ENCODE measurements at places on chromosomes 5 and 9.

DNA sequence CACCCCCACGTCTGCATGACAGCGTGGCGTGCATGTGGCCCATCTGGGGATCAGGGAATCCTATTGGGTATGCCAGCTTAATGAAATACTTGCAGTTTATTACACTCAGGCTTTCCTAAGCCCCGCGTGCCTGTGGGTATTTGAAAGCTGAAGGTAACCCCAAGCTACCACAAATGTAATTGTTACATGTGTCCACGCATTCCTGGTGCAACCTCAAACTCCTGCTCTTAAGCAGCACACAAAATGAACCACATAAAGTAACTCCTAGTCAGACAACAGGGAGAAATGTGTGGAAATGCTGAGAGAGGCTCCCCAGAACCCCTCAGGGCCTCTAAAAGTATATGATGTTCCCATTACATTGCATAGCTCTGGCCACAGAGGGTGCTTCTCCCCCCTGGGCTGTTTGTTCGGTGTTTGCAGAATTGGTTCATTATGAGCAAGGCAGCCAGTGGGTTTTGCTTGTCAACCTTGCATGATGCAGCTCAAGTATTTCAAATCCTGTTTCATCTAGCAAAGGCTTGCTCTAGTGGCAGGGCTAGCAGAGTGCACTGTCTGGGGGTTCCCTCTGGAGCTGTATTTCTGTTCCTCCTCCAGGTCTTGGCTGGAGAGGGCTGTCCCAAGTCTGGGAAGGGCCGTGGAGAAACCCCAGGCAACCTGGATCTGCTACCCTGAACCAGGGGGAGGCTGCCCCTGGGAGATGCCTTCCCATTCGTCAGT, 1.8 kb upstream of the DCANP1 start:
- DNase-seq: no peak

DNA sequence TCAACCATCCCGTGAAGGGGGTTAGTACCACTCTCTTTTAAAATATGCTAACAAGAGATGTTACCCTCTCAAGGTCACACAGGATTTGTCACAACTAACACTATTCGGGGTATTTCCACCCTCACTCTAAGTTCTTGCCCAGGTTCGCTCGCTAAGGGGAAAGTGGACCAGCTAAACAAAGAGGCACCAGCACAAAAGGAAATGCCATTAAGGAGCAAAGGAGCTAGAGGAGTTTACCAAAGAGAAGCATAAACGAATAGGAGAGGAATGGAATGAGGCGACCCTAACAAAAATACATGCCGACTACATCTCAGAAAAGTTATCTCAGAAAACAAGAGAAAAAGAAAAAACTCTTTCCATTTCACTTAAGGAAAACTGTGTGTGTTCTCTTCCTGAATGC, 170.9 kb downstream of the DCP2 start:
- no peak for DNase-seq

- no peak for DNase-seq
These were observed 46.5 kb downstream of the MAPKAP1 start for GRCh38 chr9:125660557-125660956.

DNA sequence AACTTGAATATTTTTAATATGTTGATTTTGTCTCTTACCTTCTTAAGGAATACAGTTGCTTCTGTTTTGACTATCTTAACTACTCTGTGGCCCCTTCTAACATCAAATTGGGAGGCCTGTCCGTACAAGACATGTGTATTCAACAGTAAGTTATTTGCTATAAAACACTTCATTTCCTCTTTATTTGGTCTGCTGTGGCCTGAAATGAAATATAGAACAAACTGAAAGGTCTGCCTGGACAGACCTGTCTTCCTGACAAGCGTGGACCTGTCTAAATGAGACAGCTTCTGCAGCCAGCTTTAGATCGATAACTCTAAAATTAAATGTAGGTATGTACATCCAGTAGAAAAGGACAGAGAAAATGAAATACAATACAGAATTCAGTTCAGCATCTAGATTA, 2.2 kb upstream of the LPAR1 start:
- DNase-seq: no peak

- DNase-seq: no peak
These were observed 130.9 kb downstream of the HTR1A start for GRCh38 chr5:63831381-63831780.

- no peak for DNase-seq
These were observed 3.4 kb downstream of the NTMT1 start for GRCh38 chr9:129629251-129629820.

- DNase-seq: peak; percentile 45
These were observed 33.5 kb upstream of the EBF1 start for GRCh38 chr5:159133041-159133741.

- no peak for DNase-seq
These were observed 32.0 kb downstream of the SPIN1 start for GRCh38 chr9:88420227-88420626.

Data from cerebellum (tissue), 4 donors.